ENCODE measurements at places on chromosomes 11 and 22.

DNA sequence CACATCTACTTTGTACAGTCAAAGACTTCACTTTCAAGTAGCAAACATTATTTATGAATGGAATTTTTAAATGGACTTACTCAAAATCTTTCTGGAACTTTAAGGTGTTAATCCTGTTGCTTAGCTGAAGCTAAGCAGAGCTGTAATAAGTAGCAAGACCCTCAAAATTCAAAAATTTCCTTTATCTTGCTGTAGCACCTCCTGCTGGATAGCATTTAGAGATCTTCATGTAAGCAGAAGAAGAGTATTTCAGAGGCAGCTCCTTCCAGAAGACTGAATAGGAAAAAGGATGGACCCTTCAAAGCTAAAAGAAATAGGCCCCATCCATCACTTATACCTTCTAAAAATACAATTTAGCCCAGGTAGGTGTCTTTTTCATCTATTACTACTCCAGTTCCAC lies 3.4 kb downstream of the PHF21A start:
- no peak for DNase-seq

- DNase-seq, result no peak
Measured at GRCh38 chr11:72556433-72556832, 117.8 kb downstream of the PDE2A start.

GRCh38 chr11:114610984-114611944 lies 15.7 kb upstream of the NXPE4 start:
- DNase-seq, result no peak

DNA sequence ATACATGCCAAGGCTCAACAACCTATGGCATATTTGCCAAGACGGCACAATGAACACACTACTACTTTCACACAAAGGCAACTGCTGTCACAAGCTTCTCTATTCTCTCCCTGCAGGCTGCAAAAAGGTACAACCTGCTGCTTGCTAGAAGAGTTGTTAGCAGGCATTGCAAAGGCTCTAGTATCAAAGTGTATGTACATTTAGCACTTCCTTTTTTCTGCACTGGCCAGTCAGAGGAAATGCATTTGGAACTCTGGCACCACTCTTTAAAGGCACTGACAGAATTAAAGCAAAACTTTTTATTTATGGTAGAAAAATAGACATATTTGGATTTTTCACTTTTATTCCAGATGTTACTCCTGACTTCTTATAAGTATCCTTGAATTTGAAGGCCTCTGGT lies 125.9 kb downstream of the CWF19L2 start:
- DNase-seq, result no peak

DNA sequence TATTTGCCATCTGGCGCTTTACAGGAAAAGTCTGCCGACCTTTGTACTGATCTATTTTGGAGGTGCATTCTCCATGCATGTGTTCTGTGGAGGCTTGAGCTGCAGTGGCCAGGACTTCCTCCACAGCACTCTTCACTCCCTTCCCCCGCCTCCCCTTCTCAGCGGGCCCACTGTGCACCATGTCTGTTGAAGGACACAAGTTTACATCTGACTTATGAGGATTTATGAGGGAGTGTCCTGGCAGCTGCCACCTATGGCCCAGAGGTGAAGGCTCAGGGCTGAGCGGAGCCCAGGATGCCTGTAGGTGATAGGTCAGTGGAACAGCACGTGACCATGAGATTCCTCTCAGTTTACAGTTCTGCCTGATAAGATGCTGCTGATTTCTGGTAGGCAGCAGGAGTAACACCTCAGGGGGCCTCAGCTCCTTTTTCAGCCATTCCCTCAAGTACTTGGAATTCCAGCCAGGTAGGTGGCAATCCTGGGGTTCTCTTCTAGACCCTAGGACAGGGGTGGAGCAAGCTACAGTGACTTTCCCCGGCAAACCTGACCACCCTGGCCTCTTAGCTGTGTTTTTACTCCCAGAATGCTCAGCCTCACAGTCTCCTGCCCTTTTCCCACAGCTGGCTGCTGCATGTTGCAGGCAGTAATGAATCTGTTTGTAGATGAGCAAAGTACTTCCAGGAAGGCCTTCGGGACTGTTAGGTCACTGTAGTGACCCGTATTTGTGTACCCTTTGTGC lies 59.9 kb downstream of the PPFIBP2 start:
- DNase-seq, result no peak

DNA sequence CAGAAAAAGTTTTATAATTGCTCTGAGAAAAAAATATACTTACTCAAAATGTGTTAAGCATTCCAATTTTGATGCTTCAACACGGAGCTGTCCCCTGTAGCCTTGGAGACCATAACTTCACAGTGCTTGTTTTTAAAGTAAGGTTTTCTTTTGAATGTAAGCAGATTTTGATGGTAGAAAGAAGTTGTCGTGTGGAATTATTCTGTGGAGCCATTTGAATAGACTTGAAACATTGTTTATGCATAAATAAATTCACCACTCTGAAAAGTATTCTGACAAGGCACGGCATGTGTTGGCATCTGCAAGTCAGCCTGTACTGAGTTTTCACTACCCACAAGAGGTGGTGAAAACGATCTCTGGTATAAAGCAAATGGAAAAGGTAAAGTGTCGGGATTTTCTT lies 115.5 kb downstream of the UVRAG start:
- peak; percentile 46 for DNase-seq

GRCh38 chr11:29679996-29680395 lies 336.8 kb downstream of the KCNA4 start:
- no peak for DNase-seq

DNA sequence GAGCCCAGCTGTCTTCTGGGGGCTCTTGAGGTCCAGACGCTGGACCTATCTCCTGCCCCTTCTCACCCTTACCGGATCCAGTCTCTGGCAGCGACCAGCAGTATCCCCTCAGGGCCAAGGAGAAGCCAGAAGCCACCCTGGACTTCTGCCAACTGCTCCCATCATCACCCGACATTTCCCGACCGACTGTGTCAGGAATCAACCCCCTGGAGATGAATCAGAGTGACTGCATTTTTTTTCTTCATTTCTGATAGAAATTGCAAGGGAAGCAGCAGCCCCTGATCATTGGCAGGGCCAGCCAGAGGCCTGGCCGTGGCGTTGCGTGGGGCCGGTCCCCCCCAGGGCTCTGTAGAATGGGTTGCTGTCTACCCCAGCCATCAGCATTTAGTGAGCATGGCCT lies 5.2 kb upstream of the LIF start:
- DNase-seq, result peak; percentile 84
